Panc1 (cell line): ENCODE measurements at places on chromosomes 2 and 18. TPM values are rescaled to one million over a fixed set of nuclear protein-coding genes. Genes with fewer than 3 reads are reported as not detected.

The ZBTB7C gene
- total RNA-seq: 0.03 TPM

The ABCG8 gene
- 0.03 TPM for total RNA-seq

GRCh38 chr2:158381205-158381604 lies 75.3 kb downstream of the CCDC148 start:
- no peak for DNase-seq

- no peak for DNase-seq
Measured at GRCh38 chr2:236887953-236888793, 197.5 kb upstream of the COPS8 start.

The TMEM37 gene
- total RNA-seq: 0.28 TPM

The PIEZO2 gene
- 0.57 TPM for total RNA-seq

The SESTD1 gene
- 31.3 TPM for total RNA-seq

The TMEM247 gene
- total RNA-seq: not detected

DNA sequence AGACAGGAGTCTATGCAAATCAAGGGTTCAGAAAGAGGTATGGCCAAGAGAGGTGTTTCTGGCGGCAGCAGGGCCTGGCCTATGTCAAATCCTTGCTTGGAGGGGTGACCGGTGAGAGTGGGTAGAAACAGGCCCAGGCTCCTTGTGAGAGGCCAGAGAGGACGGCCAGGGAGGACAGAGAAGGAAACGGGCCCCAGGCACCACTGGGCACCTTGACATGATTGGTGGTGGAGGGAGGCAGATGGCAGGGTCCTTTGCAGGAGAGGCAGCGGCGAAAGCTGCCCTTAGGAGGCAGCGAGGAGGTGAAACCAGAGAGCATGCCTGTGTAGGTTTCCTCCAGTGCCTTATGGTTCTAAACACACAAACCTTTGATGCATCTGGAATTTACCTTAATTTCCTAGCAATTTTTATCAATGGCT lies 6.2 kb downstream of the RAMP1 start:
- no peak for DNase-seq

DNA sequence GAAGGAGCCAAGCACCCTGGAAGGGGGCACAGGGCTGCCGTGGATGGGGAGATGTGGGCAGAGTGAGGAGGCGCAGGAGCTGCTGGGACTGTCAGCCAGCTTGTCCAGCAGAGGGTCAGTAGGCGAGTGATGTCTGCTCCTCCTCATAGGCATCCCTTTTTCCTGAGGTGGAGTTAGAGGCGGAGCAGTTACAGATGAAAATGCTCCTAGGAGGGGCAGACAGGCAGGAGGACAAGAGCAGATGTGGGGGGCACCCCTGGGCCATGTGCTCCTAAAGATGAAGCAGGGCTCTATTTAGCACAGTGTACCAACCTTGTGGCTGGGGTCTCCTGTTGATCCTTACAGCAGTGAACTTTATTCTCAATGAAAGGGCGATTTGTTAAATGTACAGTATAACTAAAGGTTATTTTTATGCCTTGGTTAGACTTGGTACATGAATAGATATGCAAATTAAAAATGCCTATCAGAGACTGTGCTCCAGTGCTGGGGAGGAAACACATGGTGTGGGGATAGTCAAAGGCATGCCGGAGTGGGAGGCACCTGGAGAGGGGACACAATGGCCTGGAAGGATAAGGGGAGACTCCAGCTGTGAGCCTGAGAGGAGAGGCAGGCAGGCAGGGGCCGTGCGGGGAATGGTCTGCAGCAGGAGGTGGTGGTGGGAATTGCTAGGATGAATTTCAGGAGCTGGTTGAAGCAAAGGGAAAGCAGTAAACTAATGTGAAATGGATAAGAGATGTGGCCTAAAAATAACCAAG lies 175.3 kb downstream of the CLIP4 start:
- no peak for DNase-seq

The AGXT gene
- 0.36 TPM for total RNA-seq

DNA sequence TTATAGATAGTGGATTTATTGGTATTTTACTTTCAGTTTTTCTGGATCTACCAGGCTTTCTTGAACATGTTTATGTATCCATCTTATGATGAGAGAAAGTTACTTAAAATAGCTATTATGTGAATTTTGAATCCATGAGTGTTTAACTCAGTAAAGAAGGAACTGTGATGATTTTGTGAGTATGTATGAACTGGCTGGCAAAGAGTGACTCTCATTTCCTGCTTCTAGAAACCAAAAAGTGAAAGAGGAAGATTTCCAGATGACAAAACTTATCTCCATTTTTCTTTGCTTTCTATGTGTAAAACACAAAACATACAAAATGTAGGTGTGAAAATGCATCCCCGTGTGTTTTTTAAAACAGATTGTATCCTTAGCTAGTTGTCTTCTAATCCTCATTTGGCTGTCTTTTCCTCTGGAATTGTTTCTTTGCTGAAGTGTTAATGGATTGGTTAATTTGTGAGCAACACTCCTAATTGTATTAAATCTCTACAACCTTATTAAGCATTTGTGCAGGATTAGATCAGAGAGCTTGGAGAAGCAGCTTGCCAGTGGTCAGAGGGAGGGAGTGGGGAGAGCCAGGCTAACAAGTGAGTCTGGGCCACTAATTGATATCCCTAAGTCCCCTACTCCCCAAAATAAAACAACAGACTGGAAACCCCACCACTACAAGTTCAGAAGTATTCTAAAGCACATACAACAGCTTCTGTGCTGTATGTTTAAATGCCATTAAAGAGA lies 23.9 kb downstream of the PTPRM start:
- DNase-seq: no peak

GRCh38 chr18:41052625-41053024 lies 902.4 kb upstream of the PIK3C3 start:
- no peak for DNase-seq

- DNase-seq: no peak
Measured at GRCh38 chr2:206189691-206190090, 30.0 kb downstream of the EEF1B2 start.

The PRPF40A gene
- total RNA-seq: 142 TPM

The C2orf74 gene
- 7.7 TPM for total RNA-seq

The LRP1B gene
- 0.54 TPM for total RNA-seq

GRCh38 chr2:182634386-182634785 lies 81.7 kb upstream of the DNAJC10 start:
- DNase-seq: no peak

The GPR148 gene
- not detected for total RNA-seq

- no peak for DNase-seq
Measured at GRCh38 chr2:238097201-238097987, 2.7 kb upstream of the ESPNL start.

The LHCGR gene
- not detected for total RNA-seq

GRCh38 chr2:181585732-181586131 lies 71.2 kb downstream of the CERKL start:
- DNase-seq: no peak

The REG3G gene
- total RNA-seq: not detected

The EVX2 gene
- total RNA-seq: not detected

DNA sequence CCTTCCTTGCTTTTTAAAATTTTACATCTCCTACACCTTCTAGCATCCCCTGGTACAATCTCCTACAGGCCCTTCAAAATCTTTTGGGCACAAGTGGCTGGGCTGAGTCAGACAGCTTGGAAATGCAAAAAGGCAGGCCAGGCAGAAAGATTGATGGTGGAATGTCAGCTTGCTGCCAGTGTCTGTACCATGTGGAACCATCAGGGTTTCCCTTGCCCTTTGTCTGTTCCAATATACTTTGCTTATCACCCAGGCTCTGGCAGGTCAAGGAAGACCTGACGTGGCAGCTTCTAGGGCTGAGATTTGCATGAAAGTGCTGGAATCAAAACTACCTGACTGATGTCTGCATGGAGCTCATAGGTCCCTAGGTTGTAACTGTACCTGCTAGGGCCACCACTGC lies 33.3 kb downstream of the GPR39 start:
- DNase-seq: no peak

DNA sequence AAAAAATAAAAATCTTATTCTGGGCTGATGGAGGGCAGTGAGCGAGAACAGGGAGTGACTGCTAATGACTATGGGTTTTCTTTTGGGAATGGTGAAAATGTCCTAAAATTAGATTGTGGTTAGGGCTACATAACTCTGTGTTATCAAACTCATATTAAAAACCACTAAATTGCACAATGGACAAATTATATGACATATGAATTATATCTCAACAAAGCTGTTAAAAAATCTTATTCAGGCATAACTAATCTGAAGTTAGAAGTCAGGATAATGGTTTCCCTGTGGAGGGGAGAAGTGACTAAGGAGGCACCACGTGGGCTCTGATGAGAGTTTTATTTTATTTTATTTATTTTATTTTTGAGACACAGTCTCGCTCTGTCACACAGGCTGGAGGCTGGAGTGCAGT lies 32.1 kb upstream of the DPP4 start:
- no peak for DNase-seq

GRCh38 chr2:173271825-173272224 lies 82.8 kb upstream of the CDCA7 start:
- DNase-seq: no peak

The EGR4 gene
- total RNA-seq: 0.08 TPM

GRCh38 chr2:156342254-156343095 lies 10.0 kb upstream of the NR4A2 start:
- no peak for DNase-seq

DNA sequence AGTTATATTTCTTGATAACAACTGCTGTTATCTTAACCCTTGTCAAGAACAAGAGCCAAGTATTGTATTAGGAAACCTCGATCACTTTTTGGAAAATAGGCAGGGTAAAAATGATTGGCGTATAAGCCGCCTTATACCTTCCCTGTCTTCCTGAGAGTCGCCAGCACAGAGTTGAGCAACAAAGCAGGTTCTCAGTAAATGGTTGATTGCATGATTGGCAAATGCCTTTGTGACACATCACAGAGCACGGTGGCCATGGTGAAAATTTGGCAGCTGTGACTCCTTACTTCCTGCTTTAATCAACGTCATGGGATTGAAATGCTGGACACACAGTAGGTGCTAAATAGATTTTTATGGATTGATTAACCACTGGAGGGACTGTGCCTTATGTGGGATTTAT lies 3.9 kb upstream of the KLHL29 start:
- DNase-seq: peak; percentile 97

DNA sequence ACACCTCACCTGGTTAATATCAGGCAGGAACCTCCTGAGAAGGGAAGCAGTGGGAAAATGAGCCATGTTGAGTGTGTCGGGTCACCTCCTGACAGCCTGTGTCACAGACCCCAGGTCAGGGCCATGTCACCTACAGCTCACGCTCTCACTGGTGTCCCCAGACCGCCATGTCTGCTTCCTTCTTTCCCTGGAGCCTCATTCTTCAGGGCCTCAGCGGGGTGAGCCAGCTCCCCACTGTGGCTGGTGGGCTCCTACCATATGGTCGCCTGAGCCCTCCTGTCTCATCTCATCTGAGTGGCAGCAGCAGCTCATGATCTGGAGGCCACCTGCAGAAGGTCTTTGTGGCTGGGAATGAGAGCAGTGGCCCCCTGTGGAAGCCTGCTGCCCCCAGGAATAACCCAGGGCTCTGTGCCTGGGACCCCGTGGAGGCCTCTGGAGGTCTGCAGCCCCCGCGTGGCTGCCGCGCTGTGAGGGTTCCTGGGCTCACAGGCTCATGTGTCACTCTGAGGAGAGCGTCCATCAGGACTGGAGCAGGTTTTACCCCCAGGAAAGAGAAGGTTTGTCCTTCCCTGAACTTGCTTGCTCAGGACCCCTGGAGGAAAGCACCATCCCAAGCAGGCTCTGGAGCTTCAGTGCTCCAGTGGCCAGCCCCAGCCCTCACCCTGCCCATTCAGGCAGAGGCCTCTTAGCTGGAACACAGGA lies 56.4 kb downstream of the FAM168B start:
- no peak for DNase-seq

GRCh38 chr18:8536231-8536630 lies 73.0 kb upstream of the RAB12 start:
- DNase-seq: no peak

The TLK1 gene
- 92.9 TPM for total RNA-seq

GRCh38 chr2:217993817-217994463 lies 8.9 kb downstream of the TNS1 start:
- DNase-seq: no peak

- DNase-seq: no peak
Measured at GRCh38 chr18:68803356-68803755, 5.5 kb downstream of the CCDC102B start.

GRCh38 chr2:15784106-15784885 lies 156.1 kb upstream of the MYCN start:
- DNase-seq: no peak

DNA sequence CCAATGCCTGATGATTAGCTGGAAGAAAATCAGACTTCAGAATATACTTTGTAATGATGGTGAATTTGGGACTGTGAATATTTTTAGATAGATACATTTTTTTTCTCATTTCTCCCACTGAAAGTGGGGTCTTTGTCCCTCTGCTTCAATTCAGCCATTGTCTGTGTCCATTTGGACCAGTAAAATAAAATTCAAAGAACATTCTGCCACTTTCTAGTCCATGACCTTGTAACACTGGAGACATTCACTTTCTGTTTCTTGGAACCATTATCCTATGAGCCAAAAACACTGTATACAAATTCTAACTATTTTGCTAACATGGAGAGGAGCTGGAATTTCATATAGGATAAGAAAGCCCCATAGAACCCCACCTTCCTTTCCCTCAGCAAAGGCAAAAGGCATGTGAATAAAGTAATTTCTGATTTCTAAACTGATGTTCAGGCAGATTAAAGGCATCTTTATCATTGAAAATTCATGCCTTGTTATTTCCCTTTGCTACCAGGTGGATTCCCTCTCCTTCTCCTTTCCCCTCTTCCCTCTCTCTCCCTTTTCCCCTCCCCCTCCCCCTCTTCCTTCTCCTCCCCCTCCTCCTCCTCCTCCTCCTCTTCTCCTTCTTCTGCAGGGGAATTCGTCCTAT lies 2010.4 kb upstream of the LRRTM1 start:
- DNase-seq: no peak

DNA sequence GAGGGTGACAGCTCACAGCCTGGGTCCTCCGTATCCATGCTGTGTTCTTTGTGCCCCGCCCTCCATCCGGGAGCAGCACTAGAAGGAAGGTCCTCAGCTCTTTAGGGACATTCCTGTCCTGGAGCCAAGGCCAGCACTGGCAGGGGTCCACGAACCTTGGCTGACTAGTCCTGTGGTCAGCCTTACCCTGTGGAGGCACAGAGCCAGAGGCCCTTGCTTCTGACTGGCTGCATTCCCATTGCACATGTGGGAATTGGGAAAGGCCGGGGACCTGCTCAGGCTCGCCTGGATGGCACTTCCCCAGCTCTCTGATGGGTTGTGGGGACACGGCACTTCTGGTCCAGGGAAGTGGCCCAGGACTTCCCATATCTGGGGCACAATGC lies 24.9 kb upstream of the RHOB start:
- no peak for DNase-seq

DNA sequence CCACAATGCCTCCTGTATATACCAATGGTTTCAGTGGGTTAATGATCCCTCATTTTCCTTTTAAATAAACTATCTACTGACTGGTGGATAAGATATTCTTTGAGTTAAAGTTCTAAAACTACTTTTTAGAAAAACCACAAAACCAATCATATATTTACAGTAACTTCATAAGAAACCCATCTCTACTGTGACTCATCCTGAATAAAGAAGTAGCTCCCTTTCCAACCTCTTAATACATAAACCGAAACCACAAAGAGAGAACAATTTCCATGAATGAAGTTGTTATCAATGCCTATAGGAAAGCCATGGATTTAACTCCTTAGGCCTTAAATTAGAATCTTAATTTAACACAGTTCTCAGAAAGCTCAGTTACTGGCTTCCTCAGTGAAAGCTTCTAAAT lies 227.0 kb upstream of the SMAD7 start:
- no peak for DNase-seq
